ENCODE measurements at places on chromosomes 16 and 17.
A peak's percentile ranks its signal among the peaks of the same experiment; 100 is the strongest.

- peaks cover 4% of the 10 kb centered on the region for H3K4me1 ChIP-seq
- peaks cover 2% of the 10 kb centered on the region for H3K36me3 ChIP-seq
- peaks cover 8% of the 10 kb centered on the region for H3K27me3 ChIP-seq
- H3K4me3 ChIP-seq: no peak overlapping the region
Observed at GRCh38 chr16:11386791-11387546, 41.7 kb downstream of the RMI2 start.

DNA sequence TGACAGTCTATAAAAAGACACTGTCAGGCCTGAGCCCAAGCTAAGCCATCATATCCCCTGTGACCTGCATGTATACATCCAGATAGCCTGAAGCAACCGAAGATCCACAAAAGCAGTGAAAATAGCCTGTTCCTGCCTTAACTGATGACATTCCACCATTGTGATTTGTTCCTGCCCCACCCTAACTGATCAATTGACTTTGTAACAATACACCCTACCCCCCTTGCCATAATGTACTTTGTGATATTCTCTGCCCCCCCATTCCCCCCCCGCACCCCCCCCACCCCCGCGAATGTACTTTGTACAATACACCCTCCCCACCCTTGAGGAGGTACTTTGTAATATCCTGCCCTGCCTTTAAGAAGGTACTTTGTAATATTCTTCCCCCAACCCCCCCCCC lies 82.2 kb upstream of the MED13 start:
- no peaks in the 10 kb centered on the region for H3K27me3 ChIP-seq
- H3K36me3 ChIP-seq: peaks cover 2% of the 10 kb centered on the region
- H3K27ac ChIP-seq: no peak overlapping the region
- H3K4me3 ChIP-seq: no peak overlapping the region

- no peak overlapping the region for H3K27ac ChIP-seq
- no peaks in the 10 kb centered on the region for H3K36me3 ChIP-seq
- no peaks in the 10 kb centered on the region for H3K4me1 ChIP-seq
Observed at GRCh38 chr16:1839554-1839953, 12.5 kb downstream of the FAHD1 start.

DNA sequence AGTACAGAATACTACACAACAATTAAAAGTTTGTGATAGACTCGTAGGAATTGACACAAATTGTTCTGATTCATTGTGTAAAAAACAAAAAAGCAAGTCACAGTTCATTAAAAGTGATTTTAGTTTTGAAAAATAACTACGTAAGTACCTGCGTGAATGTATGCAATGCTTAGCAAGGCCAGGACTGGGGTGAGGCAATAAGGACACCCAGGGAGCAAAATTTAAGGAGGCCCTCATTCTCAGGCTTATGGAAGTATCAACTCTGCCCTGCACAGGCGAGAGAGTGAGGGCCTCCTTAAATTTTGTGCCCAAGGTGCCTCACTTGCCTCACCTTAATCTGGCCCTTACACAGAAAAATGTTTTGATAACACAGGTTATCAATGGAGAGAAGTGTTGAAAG lies 31.4 kb downstream of the NOG start:
- H3K27ac ChIP-seq: no peak overlapping the region
- H3K4me1 ChIP-seq: no peaks in the 10 kb centered on the region
- DNase-seq: no peak
- peaks cover 42% of the 10 kb centered on the region for H3K27me3 ChIP-seq

- H3K27ac ChIP-seq: no peak overlapping the region
- no peaks in the 10 kb centered on the region for H3K27me3 ChIP-seq
- no peak overlapping the region for H3K4me3 ChIP-seq
- no peak for DNase-seq
- H3K36me3 ChIP-seq: peaks cover 14% of the 10 kb centered on the region
Observed at GRCh38 chr16:37511-37910, 15.9 kb downstream of the POLR3K start.

- H3K4me3 ChIP-seq: no peak overlapping the region
- no peaks in the 10 kb centered on the region for H3K36me3 ChIP-seq
- peaks cover 5% of the 10 kb centered on the region for H3K4me1 ChIP-seq
- H3K27ac ChIP-seq: no peak overlapping the region
- no peak for DNase-seq
Observed at GRCh38 chr17:38568845-38569510, 36.8 kb downstream of the SRCIN1 start.

- peaks cover 12% of the 10 kb centered on the region for H3K4me1 ChIP-seq
- no peak for DNase-seq
- H3K4me3 ChIP-seq: no peak overlapping the region
- peaks cover 70% of the 10 kb centered on the region for H3K27me3 ChIP-seq
- H3K36me3 ChIP-seq: peaks cover 1% of the 10 kb centered on the region
Observed at GRCh38 chr17:8116776-8117175, 1.5 kb downstream of the ALOXE3 start.

DNA sequence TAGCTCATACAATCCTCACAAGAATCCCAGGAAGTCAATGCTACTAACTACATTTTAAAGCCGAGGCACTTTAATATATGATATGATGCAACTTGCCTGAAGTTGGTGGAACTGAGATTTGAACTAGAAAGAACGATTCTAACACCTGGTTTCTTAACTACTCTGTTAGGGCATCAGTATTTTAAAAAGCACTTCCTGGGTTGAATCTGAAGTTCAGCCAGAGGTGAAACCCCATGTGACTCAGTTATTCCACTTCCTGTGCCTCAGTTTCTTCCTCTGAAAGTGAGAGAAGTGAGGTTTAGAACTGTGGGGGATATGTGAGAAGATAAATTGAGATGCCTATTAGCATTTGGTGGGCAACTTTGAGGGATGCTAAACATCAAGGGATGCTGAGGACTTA lies 129.4 kb upstream of the ANKFN1 start:
- H3K36me3 ChIP-seq: no peaks in the 10 kb centered on the region
- no peak for DNase-seq
- H3K27ac ChIP-seq: no peak overlapping the region
- peaks cover 8% of the 10 kb centered on the region for H3K4me1 ChIP-seq
- no peaks in the 10 kb centered on the region for H3K27me3 ChIP-seq

DNA sequence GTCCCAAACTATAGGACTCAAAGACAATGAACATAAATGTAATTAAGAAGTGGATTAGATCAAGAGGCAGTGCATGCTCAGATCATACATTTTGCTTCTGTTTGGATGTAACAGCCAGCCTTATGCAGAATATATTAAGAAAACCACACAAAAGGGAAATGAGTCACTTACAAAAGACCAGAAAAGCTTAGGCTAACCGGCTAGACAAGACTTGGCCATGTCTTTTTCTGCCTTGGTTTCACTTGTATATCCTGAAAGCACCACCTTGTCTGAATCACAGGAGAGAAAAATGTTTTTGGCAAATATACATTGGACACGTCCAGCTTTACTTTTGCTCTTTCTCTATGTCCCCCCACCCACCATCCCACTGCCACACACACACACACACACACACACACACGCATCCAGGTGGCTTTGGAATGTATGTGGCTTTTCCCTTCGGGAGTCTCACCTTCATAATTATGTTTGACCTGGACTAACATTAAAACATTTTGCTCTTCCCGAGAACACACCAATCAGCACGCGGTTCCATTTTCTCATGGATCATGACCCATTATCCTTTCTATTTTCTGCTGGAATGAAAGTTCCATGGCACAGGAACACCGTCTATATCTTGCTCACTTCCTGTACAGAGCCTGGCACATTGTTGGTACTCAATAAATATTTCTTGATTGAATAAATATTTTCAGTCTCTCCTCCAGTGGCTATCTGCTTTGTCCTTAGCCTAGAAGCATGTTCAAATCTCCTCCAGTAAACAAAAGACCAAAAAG lies 64.6 kb downstream of the CDK5R1 start:
- H3K4me1 ChIP-seq: no peaks in the 10 kb centered on the region
- DNase-seq: no peak
- peaks cover 2% of the 10 kb centered on the region for H3K27me3 ChIP-seq
- H3K36me3 ChIP-seq: no peaks in the 10 kb centered on the region
- H3K27ac ChIP-seq: no peak overlapping the region

- no peak for DNase-seq
- H3K4me1 ChIP-seq: no peaks in the 10 kb centered on the region
- H3K27me3 ChIP-seq: peaks cover 44% of the 10 kb centered on the region
- no peak overlapping the region for H3K4me3 ChIP-seq
- H3K36me3 ChIP-seq: no peaks in the 10 kb centered on the region
Observed at GRCh38 chr16:27980076-27980775, 83.3 kb downstream of the GSG1L start.

DNA sequence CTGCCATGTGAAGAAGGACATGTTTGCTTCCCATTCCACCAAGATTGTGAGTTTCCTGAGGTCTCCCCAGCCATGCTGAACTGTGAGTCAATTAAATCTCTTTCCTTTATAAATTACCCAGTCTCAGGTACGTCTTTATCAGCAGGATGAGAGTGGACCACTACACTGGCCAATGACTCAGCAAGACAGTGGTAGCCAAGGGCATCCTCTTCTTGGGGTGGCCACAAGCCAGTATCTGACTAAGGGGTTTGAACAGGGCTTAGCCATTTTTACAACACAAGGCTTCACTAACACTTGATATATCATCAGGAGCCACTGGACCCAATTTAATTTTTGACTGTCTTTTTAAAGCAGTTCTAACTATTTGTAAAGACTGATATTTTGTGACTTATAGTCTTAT lies 21.1 kb upstream of the KRT24 start:
- H3K27me3 ChIP-seq: peaks cover 7% of the 10 kb centered on the region
- no peak overlapping the region for H3K27ac ChIP-seq
- H3K4me3 ChIP-seq: no peak overlapping the region
- DNase-seq: no peak
- no peaks in the 10 kb centered on the region for H3K36me3 ChIP-seq
- H3K4me1 ChIP-seq: no peaks in the 10 kb centered on the region

- no peaks in the 10 kb centered on the region for H3K4me1 ChIP-seq
- H3K27ac ChIP-seq: no peak overlapping the region
- no peak overlapping the region for H3K4me3 ChIP-seq
- H3K27me3 ChIP-seq: no peaks in the 10 kb centered on the region
- no peak for DNase-seq
Observed at GRCh38 chr16:47045023-47045422, 71.5 kb upstream of the DNAJA2 start.

DNA sequence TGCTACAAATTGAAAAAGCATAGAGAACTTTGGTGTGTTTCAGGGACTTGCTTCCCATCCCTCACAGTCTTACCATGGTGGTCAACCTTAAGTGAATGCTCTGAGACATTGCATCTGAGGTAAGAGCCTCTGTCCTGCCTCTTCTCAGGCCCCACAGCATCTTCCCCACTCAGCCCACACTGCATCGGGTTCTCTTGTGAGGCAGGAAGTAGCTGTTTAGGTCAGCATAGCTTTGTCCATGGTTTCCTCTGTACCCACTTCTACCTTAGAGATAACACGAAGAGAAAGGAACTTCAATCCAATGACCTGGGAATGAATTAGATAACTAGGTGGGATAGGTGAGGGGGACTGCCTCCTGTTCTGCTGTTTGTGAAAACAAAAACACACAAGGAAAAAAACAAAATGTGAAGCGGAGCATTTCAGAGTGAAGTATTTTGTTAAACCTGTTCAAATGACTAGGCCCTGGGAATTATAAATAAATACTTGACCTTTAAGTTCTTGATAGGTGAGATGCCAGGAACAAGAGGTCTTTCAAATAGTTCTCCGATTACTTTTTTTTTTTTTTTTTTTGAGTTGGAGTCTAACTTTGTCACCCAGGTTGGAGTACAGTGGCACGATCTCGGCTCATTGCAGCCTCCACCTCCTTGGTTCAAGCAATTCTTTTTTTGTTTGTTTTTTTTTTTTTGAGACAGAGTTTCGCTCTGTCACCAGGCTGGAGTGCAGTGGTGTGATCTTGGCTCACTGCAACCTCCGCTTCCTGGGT lies 17.7 kb downstream of the SOCS7 start:
- no peak overlapping the region for H3K4me3 ChIP-seq
- H3K36me3 ChIP-seq: peaks cover 20% of the 10 kb centered on the region
- H3K27ac ChIP-seq: no peak overlapping the region

- peaks cover 6% of the 10 kb centered on the region for H3K27me3 ChIP-seq
- H3K27ac ChIP-seq: no peak overlapping the region
- H3K4me1 ChIP-seq: no peaks in the 10 kb centered on the region
- no peak for DNase-seq
Observed at GRCh38 chr16:84929421-84930297, 81.7 kb downstream of the ZDHHC7 start.

DNA sequence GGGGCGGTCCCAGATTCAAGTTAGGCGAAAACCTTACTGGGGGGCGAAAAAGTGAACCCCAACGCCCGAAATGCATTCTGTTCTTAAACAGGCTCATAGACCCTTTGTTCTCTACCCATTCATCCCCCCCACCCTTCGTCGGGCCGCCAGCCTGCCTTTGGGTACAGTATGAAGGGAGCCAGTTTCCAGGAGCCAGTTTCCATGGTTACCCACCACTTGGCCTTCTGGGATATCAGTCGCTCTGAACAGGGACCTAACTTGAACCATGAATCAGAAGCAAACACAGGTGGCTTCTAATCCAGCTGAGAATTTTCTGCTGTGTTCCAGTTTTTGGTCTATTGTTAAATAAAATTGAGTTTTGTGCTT lies 532 bp downstream of the DHX40 start:
- H3K4me1 ChIP-seq: peaks cover 9% of the 10 kb centered on the region
- H3K27me3 ChIP-seq: no peaks in the 10 kb centered on the region
- peak overlapping the region; percentile 100 for H3K27ac ChIP-seq
- DNase-seq: peak; percentile 35
- H3K4me3 ChIP-seq: peak overlapping the region; percentile 100

- no peak for DNase-seq
- H3K27me3 ChIP-seq: peaks cover 9% of the 10 kb centered on the region
- H3K27ac ChIP-seq: no peak overlapping the region
Observed at GRCh38 chr16:59593194-59593661, 859.1 kb upstream of the GOT2 start.

GRCh38 chr16:81349608-81350305 lies 35.0 kb downstream of the GAN start:
- H3K4me1 ChIP-seq: no peaks in the 10 kb centered on the region
- H3K27ac ChIP-seq: no peak overlapping the region
- peaks cover 25% of the 10 kb centered on the region for H3K36me3 ChIP-seq
- DNase-seq: no peak
- no peaks in the 10 kb centered on the region for H3K27me3 ChIP-seq

DNA sequence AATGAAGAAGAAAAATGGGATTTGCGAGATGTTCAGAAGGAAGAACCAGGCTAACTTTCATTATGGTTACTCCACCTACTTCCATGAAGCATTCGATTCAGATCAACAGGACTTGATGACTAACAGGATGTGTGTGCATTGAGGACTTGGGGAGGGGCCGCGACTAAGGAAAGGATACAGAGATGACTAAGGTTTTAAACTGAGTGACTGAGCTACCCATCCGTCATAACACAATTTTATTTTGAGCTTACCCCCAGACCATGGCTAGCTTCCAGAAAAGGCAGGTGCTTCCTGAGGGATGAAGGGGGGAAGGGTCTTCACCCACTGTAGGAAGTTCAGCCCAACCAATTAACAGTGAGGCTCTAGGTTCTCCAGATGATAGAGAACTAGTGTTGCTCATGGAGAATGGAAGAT lies 2.5 kb upstream of the CDYL2 start:
- no peak for DNase-seq
- H3K27ac ChIP-seq: no peak overlapping the region
- no peaks in the 10 kb centered on the region for H3K4me1 ChIP-seq
- H3K4me3 ChIP-seq: no peak overlapping the region

GRCh38 chr17:13776027-13776551 lies 174.4 kb upstream of the HS3ST3A1 start:
- no peaks in the 10 kb centered on the region for H3K27me3 ChIP-seq
- H3K4me1 ChIP-seq: peaks cover 6% of the 10 kb centered on the region
- no peak overlapping the region for H3K4me3 ChIP-seq
- no peak overlapping the region for H3K27ac ChIP-seq
